ENCODE measurements at places on chromosomes 13 and 19.

DNA sequence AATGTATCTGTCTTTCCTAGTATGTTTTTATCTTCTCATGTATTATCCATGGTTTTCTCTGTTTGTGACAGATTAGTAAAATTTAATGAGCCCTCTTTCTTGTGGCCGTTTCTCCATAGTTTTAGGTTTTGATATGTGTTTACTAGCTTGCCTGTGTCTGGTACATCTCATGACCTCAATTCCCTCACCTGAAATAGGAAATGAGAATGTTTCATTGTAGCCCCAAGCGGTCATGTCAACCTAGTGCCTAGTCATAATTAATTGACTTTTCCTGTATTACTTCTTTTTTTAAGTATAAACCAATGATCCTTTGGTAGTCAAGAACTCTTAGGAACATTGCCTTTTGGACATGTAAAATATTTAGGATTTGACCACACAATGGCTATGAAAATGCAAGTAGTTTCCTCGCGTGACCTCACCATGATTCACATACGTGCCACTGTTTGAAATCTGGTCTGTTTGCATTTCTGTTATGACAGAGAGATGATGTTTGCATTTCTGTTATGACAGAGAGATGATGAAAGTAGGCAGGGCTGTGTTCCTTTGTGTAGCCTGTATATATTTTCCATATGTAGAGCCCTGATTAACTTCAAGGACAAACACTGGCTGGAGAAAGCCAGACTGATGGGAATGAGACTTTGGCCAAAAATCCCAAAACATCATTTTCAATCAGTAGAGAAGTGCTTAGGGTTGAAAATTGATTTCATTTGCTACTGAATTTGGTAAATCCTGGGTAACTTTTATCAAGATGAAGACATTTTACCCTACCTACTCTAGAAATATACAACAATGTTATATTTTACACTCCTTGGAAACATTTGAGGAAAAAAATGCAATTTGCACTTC lies 104.8 kb downstream of the TNFRSF19 start:
- DNase-seq, result no peak

- DNase-seq, result no peak
Measured at GRCh38 chr19:8965887-8966286, 44.3 kb downstream of the MUC16 start.

DNA sequence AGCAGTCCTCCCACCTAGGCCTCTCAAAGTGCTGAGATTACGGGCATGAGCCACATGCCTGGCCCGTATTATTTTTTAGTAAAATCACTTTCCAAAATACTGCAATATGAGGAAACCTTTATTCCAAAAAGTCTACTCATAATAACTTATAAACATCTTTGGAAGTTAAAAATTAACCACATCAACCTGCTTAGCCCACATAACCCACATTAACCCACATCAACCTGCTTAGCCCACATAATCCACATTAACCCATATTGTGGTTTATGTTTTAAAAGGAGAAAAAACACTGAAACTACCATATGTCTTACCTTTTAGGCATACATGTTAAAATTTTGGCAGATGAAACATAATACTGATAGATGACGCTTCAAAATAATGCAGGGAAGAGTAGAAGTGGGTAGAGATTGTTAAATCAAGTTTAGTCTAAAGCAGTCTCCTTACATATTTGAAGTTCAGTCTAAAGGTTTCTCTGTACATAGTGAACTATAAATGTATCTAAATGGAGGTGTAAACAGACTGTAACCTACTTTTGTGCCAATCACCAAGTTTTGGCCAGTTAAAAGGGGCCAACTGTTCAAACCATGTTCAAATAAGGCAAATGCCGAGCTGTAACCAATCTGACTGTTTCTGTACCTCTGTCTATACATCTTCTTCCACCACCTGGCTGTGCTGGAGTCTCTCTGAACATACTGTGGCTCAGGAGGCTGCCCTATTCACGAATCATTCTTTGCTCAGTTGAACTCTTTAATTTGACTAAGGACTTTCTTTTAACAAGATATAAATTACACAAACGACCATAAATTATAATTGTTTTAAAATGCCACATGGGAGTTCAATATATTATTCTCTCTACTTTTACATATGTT lies 14.5 kb downstream of the KPNA3 start:
- DNase-seq, result no peak

DNA sequence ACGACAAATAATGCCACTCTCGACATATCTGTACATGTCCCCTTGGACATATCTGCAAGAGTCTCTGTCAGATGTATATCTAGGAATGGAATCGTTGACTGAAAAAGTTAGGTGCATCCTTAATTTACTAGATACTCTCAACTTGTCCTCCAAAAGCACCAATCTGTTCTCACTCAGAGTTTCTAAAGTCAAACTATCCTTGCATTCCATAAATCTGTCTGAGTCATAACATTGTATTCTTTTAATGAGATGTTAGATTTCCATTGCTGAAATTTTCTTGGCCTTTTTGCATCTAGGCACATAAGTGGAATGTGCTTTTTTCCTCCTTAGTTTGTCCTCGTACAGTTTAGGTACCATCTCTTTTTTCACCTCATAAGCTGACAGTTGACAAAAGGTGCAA lies 139.8 kb downstream of the PTPRS start:
- DNase-seq, result no peak

DNA sequence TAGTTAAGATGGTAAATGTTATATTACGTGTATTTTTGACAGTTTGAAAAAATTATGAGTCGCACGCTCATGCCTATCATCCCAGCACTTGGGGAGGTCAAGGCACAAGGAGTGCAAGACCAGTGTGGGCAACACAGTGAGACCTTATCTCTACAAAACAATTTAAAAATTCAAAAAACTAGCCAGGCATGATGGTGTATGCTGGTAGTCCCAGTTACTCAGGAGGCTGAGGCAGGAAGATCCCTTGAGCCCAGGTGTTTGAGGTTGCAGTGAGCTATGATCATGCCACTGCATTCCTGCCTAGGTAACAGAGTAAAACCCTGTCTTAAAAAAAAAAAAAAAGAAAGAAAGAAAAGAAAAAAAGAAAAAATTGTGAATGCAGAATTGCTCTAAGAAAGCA lies 58.0 kb downstream of the TBC1D4 start:
- no peak for DNase-seq

- DNase-seq, result no peak
Measured at GRCh38 chr13:42751693-42752092, 29.7 kb upstream of the FAM216B start.

GRCh38 chr13:73268306-73268705 lies 209.5 kb downstream of the KLF5 start:
- DNase-seq, result no peak
